ENCODE measurements at places on chromosomes 5 and 9.

GRCh38 chr5:35618781-35619180 is 1.1 kb downstream of the SPEF2 start:
- DNase-seq = no peak

DNA sequence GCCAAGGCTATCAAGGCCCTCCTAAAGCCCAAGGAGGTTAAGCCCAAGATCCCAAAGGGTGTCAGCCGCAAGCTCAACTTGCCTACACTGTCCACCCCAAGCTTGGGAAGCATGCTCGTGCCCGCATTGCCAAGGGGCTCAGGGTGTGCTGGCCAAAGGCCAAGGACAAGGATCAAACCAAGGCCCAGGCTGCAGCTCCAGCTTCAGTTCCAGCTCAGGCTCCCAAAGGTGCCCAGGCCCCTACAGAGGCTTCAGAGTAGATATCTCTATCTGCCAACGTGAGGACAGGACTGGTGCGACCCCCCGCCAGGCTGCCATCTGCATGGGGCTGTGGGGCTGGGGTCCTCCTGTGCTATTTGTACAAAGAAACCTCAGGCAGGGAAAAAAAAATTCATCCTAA is 3.3 kb downstream of the HOMER1 start:
- DNase-seq = no peak

- DNase-seq = no peak
Measured at GRCh38 chr5:73640861-73641320, 14.9 kb downstream of the ARHGEF28 start.

- DNase-seq = peak; percentile 47
Measured at GRCh38 chr5:154038261-154038706, 426 bp downstream of the FAM114A2 start.

DNA sequence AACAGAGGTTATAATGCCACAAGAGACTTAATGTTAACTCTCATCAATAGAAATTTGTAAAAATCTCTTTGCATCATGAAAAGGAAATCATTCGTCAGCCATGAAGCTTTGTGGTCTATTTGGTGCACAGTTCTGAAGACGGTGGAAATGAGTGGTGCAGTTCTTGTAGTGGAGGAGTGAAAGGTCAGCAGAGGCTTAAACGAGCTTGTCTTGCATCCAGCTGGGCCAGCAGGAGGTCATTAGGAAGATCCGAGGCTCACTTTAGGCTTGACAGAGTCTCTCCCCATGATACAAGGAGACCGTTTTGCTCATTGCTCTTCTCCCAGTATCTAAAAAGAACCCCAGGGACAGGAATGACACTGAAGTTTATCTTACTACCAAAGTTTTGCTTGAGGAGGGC is 440.8 kb downstream of the BNC2 start:
- DNase-seq = no peak

- DNase-seq = peak; percentile 35
Measured at GRCh38 chr5:145237843-145238242, 597.3 kb downstream of the PRELID2 start.

DNA sequence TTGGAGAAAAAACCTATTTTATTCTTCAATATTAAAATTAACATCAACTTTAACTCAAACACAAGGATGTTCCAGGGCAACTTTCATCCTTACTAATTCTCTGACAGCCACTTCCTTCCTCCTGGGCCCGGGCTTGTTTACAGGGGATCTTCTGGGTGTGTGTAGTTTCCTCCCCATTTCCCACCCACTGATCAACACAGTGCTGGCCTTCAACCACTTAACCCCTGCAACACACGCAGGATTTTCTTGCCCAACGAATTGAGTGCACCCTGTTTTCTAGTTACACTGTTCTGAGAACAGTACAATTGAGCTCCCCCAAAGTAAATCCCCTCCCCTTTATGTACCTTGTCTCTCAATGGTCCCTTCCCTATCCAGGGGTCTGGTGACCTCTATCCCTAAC is 83.1 kb upstream of the RANBP3L start:
- DNase-seq = no peak

GRCh38 chr9:38062498-38063362 is 6.3 kb downstream of the SHB start:
- DNase-seq = no peak

- no peak for DNase-seq
Measured at GRCh38 chr9:14325147-14325546, 11.2 kb upstream of the NFIB start.

GRCh38 chr9:105485131-105485530 is 37.3 kb downstream of the FSD1L start:
- peak; percentile 32 for DNase-seq

DNA sequence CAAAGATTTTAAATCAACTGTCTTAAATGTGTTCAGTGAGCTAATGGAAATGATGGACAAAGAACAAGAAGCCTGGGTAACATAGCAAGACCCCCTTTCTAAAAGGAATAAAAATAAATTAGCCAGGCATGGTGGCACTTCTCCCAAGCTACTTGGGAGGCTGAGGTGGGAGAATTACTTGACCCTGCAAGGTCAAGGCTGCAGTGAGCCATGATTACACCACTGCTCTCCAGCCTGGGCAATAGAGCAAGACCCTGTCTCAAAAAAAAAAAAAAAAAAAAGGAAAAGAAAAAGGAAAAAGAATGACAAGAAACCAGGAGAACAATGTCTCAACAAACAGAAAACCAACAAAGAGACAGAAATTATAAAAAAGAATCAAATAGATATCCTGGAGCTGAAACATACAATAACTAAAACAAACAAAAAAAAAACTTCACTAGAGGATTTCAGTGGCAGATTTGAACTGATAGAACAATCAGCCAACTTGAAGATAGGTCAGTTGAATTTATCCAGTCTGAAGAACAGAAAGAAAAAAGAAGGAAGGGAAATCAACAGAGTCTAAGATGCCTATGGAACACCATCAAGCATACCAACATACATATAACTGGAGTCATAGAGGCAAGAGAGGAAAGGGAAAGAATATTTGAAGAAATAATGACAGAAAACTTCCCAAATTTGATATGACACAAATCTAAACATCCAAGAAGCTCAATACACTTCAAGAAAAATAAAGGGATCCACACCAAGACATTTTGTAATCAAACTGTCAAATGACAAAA is 16.8 kb upstream of the SLC35D2 start:
- no peak for DNase-seq

- no peak for DNase-seq
Measured at GRCh38 chr9:89680547-89681467, 76.0 kb downstream of the GADD45G start.

DNA sequence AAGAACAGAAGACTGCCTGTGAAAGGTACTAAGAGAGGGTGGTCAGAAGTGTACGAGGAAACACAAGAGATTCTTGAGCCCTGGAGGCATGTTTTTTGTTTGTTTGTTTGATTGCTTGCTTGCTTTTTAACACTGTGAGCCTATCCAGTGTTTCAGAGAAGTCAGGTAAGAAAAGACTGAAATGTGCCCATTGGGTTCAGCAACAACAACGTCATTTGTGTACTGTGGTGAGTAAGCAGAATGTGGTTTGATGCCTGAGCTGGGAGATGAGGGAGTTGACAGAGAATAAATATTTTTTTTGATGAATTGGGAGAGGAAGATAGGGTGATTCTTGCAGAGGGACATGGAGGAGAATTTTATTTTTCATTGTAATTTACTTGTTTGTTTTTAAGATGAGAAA is 73.1 kb downstream of the RPS23 start:
- DNase-seq = no peak

GRCh38 chr9:76557674-76558225 is 98.8 kb downstream of the GCNT1 start:
- no peak for DNase-seq

GRCh38 chr9:132439153-132439552 is 29.1 kb downstream of the CFAP77 start:
- DNase-seq = no peak

DNA sequence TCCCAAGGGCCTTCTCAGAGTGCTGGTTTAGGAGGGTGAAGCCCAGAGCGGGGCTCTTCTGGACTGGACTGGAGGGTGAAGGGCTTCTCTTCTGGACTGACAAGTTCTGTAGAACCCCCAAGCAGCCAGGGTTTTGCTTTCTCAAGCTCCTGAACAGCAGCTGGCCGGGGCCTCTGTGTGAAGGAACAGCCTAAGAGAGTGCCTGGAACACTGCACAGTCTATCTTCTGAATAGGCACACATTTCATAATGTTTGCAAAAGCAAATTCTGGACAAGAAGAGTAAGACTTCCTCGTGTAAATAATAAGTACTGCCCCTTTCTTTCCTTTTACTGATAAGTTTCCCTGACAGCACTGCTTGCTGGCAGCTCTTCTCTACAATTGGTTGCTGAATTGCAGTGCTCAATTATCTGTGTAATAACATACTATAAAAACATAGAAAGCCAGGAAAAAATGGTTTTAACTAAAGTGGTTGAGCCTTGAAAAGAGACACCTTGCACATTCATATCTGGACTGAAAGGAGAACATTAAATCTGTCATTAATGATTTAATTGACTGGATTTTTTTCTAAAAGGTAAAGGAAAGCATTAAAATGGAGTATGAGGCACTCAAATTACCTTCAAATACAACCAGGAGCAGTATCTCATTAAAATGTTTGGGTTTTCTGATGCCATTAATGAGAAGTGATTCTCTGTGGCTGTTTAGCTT is 20.5 kb downstream of the MAST4 start:
- no peak for DNase-seq
